Activated T-cell treated with anti-CD3 and anti-CD28 coated beads for 24 hours (primary cell): ENCODE measurements at places on chromosomes 12 and 14.

GRCh38 chr12:92242907-92243306, 97.3 kb upstream of the BTG1 start:
- DNase-seq = no peak

- no peak for DNase-seq
Measured at GRCh38 chr12:77325511-77326236, 260.3 kb upstream of the E2F7 start.

DNA sequence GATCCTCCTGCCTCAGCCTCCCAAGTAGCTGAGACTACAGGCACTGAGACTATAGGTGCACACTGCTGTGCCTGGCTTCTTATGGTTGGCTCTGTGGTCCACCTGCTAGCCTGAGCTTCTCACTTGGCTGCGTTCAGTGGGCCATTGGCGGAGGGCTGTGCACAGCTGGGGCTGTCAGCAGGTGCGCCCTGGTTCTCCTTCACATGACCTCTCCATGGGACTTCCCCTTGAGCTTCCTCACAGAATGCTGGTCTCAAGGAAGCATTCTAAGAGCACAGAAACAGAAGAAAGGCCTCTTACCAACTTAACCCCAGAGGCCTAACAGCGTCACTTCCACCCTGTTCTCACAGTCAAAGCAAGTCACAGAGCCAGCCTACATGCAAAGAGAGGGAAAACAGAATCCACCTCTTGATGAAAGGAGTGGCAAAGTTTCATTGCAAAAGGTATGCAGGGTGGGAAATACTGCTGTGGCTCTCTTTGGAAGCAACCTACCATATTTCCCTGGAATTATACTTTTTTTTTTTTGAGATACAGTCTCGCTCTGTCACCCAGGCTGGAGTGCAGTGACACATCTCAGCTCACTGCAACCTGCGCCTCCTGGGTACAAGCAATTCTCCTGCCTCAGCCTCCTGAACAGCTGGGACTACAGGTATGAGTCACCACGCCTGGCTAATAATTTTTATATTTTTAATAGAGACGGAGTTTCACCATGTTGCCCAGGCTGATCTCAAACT, 9.3 kb downstream of the RILPL2 start:
- DNase-seq = no peak

GRCh38 chr12:130796985-130797686, 41.9 kb downstream of the STX2 start:
- peak; percentile 23 for DNase-seq

- DNase-seq = no peak
Measured at GRCh38 chr12:1886396-1887008, 31.9 kb downstream of the CACNA2D4 start.

DNA sequence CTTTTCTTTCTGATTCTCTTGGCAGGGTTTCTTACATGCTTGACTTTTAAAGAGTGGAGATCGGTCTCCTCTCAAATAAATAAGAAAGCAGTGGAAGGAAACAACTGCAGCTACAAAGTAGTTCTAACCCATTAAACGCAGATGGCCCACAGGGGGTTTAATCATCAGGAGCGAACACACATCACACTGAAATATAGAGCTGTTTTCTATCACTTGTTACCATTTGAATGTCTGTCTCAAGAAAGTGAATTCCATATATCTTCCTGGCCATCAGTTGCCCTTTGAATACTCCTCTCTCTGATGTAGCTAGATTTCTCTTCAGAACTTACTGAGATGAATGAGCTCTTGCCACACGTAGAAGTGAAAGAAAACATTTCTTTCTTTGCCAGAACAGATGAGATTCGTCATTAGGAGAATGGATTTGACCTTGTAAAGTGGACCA, 29.1 kb downstream of the ALX1 start:
- DNase-seq = no peak

DNA sequence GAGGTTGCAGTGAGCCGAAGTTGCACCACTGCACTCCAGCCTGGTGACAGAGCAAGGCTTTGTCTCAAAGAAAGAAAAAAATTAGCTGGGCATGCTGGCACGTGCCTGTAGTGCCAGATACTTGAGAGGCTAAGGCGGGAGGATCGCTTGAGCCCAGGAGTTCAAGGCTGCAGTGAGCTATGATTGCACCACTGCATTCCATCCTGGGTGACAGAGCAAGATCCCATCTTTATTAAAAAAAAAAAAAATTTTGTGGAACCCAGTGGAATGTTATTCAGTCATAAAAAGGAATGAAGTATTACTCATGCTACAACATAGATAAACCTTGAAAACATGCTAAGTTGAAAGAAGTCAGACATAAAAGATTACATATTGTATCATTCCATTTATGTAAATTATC, 8.3 kb upstream of the ERBB3 start:
- no peak for DNase-seq

- no peak for DNase-seq
Measured at GRCh38 chr12:19388131-19388549, 51.2 kb upstream of the AEBP2 start.

DNA sequence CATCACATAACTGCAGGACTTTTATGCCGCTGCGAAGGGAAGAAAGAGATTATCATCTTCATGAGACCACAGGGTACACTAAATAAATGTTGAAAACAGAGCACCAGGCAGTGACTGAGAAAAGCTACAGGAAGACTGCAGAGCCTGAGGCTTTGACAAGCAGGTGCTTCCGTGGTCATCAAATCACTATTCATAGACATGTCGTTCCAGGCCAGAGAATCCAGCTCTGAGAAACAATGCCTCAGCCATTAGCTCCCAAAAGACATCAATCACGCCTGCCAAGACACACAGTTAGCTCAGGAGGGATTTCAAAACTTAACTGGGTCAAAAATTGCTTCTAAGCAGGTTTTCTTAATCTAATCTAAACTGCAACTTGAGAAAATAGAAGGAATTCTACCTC, 47.2 kb upstream of the GARIN6 start:
- DNase-seq = no peak

DNA sequence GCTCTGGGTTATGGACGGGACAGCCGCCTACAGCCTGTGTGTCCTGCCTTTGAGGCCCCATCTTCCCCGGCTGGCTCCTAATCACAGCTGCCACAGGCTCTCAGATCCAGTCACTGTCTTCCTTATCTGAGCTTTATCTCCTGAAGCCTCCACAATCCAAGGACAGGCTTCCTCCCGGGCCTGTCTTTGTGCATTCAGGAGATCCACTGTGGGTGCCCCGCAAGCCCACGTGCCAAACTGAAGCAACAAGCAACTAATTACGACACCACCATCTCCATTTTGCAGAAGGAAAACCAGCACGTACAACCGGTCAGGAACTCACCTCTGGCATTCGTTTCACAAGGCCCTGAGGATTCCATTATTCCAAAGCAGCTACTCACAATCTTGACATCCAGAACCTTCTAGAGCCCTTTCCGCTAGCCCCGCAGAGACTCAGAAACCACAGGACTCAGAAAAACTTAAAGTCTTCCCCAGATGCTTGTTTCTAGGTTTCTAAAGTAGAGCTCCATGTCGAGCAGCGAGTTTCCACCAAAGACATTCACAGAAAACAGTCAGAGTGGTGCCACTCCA, 14.0 kb downstream of the SYNE3 start:
- no peak for DNase-seq

GRCh38 chr14:65620195-65620594, 207.7 kb downstream of the FUT8 start:
- no peak for DNase-seq

DNA sequence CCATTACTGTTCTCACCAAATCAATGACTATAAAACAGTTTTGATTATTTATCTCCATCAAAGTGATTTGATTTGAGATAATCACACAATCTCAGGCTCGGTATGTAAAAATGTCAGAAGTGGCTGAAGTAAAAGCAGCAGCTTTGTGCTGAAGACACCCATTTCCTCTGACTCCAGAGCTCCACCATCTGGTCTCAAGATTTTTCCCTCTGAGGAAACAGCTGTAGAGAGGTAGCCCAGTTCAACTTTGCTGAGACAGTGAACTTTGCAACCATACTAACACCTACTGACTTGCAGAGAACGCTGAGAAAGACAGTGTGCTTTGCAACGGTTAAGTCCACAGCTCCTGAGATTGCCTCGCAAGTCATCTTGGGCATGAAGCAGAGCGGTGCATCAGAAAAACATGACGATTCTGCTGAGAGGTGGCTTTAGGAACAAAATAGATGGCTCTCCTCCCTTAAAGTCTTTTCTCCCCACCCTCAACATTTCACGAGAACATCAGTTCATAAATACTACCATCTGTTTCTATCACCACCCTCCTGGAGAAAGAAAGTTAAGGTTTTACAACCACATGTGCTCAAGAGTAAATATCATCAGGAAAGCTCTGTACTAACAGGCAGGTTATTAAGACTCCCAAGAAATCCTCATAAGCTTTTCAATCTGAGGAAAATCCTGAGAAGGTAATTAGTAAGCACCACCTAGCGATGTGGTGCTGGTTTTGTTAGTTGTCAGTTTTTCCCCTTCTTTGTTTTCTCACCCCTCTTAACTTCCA, 34.8 kb downstream of the HIGD1C start:
- DNase-seq = no peak

DNA sequence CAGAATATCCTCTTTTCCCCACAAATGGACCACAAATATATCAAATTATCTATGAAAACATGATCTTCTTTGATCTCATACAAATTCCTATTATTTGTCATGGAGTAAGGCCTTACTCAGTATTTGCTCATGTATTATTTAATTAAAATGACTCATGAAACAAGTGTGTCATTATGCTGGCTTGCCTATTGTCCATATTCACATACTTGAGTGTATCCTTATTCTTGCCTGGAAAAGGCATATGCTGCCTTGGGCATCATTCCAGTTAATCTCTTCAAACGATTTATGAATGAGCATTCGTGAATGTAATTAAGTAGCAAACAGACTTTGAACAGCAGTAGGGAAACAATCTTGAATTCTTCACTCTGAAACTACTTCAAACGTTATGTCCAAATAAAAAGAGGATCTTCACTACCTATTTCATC, 22.6 kb upstream of the SNRPF start:
- no peak for DNase-seq

DNA sequence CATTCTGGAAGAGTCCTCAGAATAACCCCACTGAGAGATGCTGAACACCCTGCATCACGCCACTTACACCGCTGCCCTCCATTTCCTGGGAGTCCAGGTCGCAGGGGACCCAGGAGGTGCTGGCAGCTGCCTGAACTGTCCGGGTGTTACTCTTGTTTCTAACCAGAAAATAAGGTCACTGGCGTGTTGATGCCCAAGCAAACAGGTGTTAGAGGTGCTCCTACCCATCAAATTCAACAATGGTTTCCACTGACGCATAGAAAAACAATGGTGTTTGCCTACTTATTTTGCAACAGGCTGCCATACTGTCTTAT, 23.8 kb downstream of the PITPNM2 start:
- DNase-seq = no peak

- DNase-seq = peak; percentile 38
Measured at GRCh38 chr12:53190108-53190729, 9.5 kb upstream of the CSAD start.

DNA sequence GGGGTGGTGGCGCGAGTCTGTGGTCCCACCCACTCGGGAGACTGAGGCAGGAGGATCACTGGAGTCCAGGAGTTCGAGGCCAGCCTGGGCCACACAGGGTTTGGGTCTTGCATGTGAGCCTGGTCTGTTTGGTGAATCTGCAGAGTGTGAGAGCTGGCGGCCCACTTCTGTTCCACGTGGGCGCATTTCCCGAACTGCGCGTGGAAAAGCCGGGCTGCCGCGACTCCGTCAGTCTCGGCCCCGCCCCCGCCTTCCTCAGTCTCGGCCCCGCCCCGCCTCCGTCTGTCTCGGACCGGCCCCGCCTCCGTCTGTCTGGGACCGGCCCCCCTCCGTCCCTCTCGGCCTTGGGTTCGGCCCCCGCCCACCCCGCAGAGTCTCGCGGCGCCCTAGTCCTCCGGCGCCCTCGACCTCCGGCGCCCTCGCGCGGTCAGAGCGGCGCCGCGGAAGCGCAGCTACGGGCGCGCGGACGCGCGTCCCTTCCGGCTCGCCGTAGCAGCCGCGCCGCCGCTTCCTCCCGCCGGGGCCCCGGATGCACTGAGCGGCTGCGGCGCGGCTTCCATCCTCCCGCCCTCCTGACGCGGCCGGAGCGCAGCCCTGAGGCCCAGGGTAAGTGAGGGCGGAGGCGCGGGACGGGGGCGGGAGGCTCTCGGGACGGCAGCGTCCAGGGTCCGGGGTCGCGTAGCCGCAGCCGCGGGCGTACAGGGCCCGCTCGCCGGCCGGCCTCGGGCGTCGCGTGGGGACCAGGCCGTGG, at the start of gene EP400:
TSS of gene EP400 (plus strand) at position 512 of the 751 bp plus-strand sequence. CDS start 10,678 bp downstream, outside the sequence.
- peak; percentile 93 for DNase-seq

DNA sequence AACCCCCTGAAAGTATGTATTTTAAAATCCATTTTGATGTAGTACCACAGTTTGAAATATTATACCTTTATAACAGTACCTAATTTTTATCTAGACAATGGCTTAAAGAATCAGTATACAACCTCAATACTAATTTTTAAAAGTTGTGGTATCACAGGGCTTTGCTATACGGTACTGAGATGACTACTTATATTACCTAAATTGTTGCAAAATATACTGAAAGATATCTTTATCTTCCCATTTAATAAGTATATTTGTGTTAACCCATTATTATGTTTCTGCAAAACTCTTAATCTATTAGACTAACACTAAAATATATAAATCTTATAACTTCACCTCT, 67.1 kb downstream of the RALGAPA1 start:
- no peak for DNase-seq

GRCh38 chr14:68851078-68851477, 58.2 kb upstream of the ZFP36L1 start:
- DNase-seq = no peak

GRCh38 chr12:53102883-53103807, at the start of gene SOAT2:
TSS of gene SOAT2 (plus strand) at chr12:53103486. CDS start at chr12:53103578, 92 bp downstream.
- DNase-seq = peak; percentile 40

DNA sequence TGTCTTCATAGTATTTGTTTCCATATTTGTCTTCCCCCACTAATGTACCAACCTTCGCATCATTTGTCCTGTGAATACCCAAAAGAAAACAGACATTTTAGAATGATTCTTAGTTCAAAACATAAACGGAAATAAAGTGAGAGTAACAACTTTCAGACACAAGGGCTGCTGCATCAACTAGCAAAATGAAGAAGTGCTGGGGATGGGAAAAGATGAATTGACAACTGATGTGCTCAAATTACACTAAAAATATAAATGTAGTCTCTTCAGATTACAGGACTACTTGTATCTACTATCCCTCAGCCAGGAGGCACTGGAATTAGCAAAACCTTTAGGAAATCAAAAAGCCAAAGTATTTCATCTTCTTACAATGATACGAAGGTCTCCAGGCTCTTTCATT, 743 bp downstream of the NDUFA12 start:
- no peak for DNase-seq
